ENCODE measurements at places on chromosomes 3 and 15. TPM values are rescaled to one million over a fixed set of nuclear protein-coding genes. Genes with fewer than 3 reads are reported as not detected.

The ITIH1 gene
- not detected for total RNA-seq

The LMCD1 gene
- 175 TPM for total RNA-seq

The TMEM45A gene
- total RNA-seq = 107 TPM

The SMCO1 gene
- not detected for total RNA-seq

The RTP4 gene
- not detected for total RNA-seq

The ADAMTS17 gene
- total RNA-seq = 0.37 TPM

The IL17RD gene
- 3.0 TPM for total RNA-seq

The TRPC1 gene
- total RNA-seq = 35.5 TPM

The TLR9 gene
- not detected for total RNA-seq

The ITGA11 gene
- total RNA-seq = 52.5 TPM

The PARP6 gene
- 14.7 TPM for total RNA-seq

The GOLGA8J gene
- not detected for total RNA-seq

The TPRG1 gene
- total RNA-seq = 0.30 TPM

The RLBP1 gene
- total RNA-seq = not detected

The CPN2 gene
- total RNA-seq = not detected

The ARNT2 gene
- total RNA-seq = 1.8 TPM

The FANCD2OS gene
- total RNA-seq = not detected

The AADAC gene
- 0.09 TPM for total RNA-seq

The TICRR gene
- 4.9 TPM for total RNA-seq

The EFCAB12 gene
- total RNA-seq = 0.05 TPM

The GLDN gene
- total RNA-seq = under 0.01 TPM

The C2CD4A gene
- total RNA-seq = not detected

The CCR3 gene
- total RNA-seq = not detected

The CLDN18 gene
- not detected for total RNA-seq

The MIX23 gene
- 26.5 TPM for total RNA-seq

The NRROS gene
- 0.30 TPM for total RNA-seq

The BCL2A1 gene
- total RNA-seq = 2.1 TPM

The GCNT3 gene
- total RNA-seq = 0.09 TPM

The GABRG3 gene
- 0.42 TPM for total RNA-seq

The SMARCC1 gene
- total RNA-seq = 44.7 TPM

The GOLGA6B gene
- total RNA-seq = not detected

The KBTBD12 gene
- not detected for total RNA-seq

The GP9 gene
- total RNA-seq = not detected

All from smooth muscle cell of the umbilical artery (primary cell).